ENCODE measurements at places on chromosomes 7 and 10.

DNA sequence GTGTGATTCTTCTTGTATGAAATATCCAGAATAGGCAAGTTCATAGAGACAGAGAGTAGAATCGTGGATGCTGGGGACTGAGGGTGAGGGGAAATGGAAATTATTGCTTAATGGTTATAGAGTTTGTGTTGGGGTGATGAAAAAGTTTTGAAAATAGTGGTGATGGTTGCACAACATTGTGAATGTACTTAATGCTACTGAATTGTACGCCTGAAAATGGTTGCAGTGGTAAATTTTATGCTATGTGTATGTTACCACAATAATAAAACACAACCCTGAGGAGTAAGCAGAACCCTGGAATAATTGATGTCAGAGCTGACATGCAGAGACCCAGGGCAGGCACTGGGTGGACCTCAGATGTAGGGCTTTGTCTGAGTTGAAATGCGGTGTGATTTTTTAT, 57.6 kb downstream of the TACR2 start:
- DNase-seq: no peak

DNA sequence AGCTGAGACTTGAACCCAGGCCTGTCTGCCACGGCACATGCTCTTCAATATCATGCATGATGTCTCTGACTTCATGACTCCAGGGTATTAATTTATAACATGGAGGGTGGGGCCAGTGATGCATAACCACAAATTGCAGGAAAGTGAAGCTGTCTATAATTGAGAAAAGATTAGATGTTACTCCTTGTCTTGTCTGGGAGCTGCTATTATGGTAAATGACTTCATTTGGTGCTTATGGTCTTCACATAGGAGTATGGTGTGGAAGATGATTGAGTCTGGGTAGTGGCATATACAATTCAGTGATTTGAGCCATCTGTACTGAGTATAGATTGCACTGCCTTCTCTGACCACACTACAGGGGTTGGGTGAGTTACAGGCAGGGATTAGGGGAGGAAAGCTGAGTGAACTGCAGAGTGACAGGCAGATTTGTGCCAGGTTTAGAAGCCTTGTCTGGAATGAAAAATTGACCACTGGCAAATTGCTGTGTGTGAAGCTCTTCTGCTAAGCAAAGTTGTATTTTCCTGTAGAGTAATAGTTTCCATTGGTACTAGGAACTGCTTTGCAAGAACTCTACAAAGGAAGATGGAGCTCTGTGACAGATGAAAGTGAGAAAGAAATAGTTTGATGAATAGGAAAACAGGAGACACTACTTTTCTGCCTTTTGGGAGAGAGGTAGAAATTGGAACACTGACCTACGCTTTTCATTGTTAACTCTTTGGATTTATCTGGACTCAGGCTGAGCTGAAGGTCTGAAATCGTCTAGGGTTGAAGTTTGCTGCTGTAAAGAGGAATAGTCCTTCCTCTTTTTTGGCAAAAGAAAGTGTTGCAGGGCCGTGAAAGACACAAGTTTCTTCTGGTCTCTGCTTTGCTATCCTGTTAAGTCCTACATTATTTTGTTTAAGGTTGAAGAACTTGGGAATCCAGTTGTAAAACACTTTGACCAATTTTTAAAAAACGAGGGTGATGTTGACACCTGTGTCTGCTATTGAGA, 2.7 kb downstream of the SND1 start:
- no peak for DNase-seq

DNA sequence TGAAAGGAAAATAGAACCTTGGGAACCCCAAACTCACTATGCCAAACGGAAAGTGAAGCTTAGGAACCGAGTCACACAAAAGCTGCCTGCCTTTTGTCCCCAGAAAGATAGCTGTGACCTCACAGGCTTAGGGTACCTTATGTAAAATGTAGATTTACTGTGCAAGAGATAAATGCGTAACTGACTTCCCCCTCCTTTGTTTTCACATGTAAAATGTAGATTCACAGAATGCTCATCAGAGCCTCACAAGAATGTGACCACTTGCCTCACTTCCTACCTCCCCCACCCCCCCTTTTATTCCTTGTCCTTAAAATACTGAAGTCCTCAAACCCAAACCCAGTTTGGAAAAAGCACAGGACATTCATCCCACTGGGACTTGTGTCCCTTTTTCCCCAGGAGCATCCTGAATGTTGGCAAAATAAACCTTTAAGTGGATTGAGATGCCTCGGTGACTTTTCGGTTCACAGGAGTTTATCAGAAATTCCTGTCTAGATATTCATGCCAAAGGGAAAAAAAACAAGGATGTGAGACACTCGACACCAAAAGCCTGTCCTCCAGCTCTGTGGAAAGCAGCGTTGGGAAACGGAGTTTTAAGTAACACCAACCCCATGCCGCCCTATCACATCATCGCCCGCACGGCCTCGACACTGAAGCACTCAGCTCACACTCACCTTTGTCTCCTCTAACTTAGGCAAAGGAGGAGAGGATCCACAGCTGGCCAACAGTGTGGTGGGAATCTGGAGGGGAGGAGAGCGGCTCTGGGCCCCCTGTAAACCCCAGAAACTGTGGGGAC, 45.9 kb downstream of the SVIL start:
- DNase-seq: no peak

- no peak for DNase-seq
Observed at GRCh38 chr7:51011710-51012350, 229.1 kb upstream of the GRB10 start.

GRCh38 chr10:103480521-103480920, 1.5 kb upstream of the CALHM3 start:
- DNase-seq: no peak

GRCh38 chr10:29344073-29344820, 55.4 kb downstream of the LYZL1 start:
- DNase-seq: no peak

- DNase-seq: no peak
Observed at GRCh38 chr10:131500181-131500580, 188.7 kb upstream of the TCERG1L start.

- DNase-seq: no peak
Observed at GRCh38 chr10:59905066-59905730, 1.2 kb downstream of the CCDC6 start.

GRCh38 chr10:70031215-70031614, 21.4 kb upstream of the MACROH2A2 start:
- no peak for DNase-seq

DNA sequence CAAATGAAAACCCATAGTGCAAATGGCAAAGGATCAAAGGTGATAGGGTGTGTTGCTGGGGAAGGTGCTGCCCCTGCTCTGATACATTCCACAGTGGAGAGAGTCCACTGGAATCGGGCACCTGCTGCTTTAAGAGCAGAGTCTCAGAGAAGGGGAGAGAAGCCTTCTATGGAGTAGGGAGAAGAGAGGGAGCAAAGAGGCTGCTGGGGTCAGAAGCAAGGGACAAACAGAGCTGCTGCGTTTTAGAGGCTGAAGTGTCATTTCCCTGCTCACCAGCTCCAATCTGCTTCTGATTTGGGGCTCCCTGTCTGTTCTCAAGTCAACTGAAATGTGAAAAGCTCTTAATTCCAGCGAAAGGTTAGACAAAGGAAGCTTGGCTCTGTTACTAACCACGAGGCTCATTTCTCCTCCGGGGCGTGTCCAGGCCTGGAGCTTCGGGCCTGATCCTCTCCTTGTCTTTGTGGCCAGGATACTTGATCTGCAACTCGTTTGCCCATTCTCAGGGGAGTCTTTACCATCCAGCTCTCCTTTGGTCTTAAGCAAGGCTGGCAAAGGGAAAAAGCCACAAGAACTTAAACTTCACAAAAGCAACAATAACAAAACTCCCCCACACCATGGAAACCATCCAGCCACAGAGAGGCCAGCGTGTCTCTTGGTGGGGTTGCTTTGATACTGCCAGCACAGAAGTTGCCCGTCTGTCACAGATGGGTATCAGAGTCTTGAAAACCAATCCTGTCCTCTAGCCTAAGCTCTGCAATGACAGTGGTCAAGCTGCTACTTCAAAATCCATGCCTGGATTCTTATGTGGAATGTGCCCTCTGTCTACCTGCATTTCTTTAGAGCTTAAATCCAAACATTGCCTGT, 692.6 kb downstream of the SUGCT start:
- no peak for DNase-seq

- no peak for DNase-seq
Observed at GRCh38 chr7:21730399-21730798, 187.6 kb downstream of the DNAH11 start.

DNA sequence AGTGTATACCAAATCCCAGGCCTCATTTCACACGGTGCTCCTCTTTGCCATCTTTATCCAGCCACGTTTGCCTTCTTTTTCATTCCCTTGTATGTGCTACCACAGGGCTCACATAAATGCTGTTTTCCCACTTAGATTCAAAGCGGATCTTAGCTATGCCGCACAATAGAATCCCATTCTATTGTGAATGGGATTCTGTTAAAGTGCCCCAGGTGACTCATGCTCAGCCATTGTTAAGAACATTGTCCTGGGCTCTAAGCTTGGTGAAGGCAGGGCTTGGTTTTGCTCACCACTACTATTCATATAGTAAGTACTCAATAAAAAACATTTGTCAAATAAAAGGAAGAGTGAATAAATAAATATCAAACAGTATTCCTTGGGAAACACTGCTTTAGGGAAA, 72.3 kb upstream of the PHYHIPL start:
- no peak for DNase-seq

DNA sequence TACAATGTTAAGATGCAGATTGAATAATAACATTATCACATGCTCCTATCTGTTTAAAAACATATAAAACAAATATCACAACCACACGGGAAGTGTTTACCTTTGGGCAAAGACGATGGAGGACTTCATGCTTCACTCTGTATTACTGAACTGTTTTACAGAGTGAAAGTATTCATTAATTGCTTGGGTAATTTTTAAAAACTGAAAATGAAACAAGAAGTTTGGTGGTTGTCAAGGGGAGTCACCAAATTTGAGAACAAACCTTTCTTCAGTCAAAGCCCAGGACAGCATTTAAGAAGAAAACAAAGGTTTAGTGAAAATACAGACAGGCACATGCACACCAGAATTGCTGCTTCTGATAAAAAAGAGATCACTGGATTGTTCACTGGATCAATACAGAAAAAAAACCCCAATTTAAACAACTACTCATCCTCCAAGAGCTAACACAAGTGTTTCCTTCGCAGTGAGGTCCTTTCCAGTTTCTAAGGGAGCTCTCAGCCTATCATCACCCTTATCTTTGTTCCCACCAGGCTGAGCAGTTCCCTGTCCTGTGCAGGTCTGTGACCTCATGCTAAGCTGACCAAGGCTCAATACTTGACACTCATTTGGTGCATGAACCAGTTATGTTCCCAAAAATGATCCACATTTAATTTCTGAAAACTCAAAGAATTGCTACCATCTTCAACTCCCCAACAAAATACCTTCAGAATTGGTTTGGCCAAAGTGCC, 8.8 kb downstream of the PARP12 start:
- DNase-seq: no peak

DNA sequence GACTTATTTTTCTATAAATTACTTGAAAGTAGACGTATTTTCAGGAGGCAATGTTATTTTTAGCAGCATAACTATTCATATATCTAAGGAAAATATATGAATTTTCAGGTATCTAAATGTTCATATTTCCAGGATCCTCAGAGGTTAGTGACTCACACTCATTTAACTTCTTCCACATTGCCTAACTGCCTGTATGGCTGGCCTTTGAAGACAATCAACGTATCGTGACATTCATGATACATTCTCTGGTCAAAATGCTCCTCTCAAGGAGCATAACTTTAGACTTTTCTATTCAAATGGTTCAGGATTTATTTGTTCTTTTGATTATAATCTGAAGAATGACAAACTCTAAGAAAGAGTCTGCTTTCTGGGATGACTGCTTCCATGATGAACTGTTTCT, 89.3 kb downstream of the SEMA3C start:
- DNase-seq: no peak

- DNase-seq: no peak
Observed at GRCh38 chr10:98252464-98252863, 15.5 kb downstream of the LOXL4 start.

DNA sequence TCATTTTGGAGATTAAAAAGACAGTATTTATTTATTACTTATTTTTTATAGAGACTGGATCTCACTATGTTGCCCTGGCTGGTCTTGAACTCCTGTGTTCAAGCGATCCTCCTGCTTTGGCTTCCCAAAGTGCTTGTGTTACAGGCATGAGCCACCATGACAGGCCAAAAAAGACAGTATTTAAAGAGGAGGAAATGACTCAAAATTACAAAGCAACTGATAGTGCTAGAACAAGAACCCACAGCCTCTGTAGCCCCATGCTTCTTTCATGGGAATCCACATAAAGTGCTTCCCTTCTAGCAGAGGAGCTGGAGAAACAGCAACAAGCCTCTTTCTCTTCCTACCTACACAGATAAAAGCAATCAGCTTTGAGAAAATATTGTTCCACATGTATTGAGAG, 230.7 kb upstream of the PODXL start:
- DNase-seq: no peak

- no peak for DNase-seq
Observed at GRCh38 chr7:149436358-149436757, 24.5 kb downstream of the ZNF777 start.

DNA sequence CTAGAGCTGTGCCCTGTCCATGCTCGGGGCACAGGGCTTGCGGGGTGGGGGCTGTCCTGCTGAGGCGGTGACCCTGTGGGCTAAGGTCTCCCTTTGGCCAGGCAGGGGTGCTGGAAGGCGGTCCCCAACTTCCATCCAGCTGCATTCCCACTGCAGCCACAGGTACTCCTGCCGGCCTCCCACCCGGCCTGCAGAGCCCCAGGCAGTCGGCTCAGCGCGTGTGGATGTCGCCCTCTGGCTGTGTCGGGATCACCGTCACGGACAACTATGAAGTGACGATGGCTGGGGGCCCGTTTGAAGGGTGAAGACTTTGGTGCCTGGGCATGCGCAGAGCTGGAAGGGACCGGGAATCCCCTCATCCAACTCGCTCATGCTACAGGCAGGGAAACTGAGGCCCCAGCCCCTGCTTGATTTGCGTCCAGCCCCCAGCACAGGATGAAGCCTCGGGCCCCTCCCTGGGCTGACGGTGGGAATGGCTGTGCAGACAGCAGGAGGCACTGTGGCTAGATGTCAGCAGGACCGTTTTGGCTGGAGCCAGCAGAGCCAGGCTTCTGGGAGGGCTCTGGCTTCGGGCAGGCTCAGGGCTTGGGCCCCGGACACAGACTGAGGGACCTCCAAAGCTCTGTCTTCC, 2.3 kb upstream of the TMEM184A start:
- DNase-seq: no peak

DNA sequence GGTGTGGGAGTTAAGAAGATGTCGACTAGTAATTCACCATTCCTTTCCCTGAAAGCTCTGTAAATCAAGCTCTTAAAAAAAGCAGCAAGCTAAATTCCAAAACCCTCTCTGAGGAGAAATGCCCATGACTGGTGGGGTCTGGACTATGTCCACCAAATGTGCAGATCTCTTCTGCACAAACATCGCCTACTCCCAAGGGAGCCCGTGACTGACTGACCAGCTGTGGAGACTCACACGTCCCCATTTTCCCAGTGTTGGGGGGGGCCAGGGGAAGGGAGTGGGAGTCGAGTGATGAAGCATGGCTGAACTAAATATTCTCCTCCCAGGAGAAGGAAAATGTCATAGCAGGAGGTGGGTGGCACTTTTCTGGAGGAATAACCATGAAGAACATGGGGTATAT, 164.1 kb upstream of the HPS1 start:
- no peak for DNase-seq

- DNase-seq: no peak
Observed at GRCh38 chr7:128713794-128714193, 25.4 kb upstream of the CALU start.
